Ovary (tissue), 10 donors: ENCODE measurements at places on chromosomes 5 and 9. TPM values are rescaled to one million over a fixed set of nuclear protein-coding genes. Genes with fewer than 3 reads are reported as not detected.

The FRMD3 gene
- 2.6 TPM for total RNA-seq

The ADGRD2 gene
- not detected for total RNA-seq

The HRH2 gene
- total RNA-seq, result 0.83 TPM

The LOX gene
- total RNA-seq, result 6.9 TPM

The COL27A1 gene
- total RNA-seq, result 19.8 TPM

The FGF18 gene
- total RNA-seq, result 0.79 TPM

The CNTLN gene
- total RNA-seq, result 18.1 TPM

The CDH9 gene
- total RNA-seq, result not detected

The TAF1L gene
- not detected for total RNA-seq

The RXRA gene
- total RNA-seq, result 76.7 TPM

The POU5F2 gene
- 0.83 TPM for total RNA-seq

The KIF20A gene
- 0.10 TPM for total RNA-seq

The WNT8A gene
- total RNA-seq, result not detected

The ECM2 gene
- total RNA-seq, result 80.2 TPM

GRCh38 chr9:72039532-72039931 lies 20.9 kb downstream of the C9orf57 start:
- DNase-seq, result no peak

DNA sequence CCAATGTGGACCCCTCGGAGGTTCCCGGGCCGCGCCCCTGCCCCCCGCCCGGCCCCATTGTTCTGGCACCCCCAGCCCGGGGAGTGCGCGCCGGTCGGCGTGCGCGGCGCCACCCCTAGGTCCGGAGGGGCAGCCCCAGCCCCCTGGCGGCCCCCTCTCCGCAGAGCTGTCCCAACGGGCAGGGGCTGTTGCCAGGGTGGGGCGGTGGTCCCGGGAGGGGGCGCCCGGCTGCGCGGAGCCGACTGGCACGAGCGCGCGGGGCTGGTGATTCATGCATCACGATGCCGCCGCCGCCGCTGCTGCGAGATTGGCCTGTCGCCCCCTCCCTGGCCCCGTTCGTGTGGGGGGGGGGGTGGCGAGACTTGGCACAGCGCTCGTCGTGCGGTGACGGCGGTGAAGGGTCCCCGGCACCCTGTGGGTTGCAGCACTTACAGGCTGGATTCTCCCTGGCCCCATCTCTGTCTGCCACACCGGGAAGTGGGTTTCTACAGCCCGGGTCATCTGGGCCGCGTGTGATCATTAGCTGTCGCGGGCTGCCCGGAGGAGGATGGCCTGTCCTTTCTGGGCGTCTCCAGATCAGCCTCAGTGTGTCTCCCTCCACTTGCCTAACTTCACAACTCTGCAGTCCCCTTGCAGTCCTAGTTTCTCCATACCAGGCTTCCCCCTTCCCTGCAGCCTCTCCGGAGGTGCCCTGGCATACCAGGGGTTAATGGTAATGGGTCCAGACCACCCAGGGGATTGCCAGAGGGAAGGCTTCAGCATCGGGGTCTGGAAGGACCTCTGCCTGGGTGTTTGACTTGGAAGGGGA lies 858 bp downstream of the NCS1 start:
- peak; percentile 64 for DNase-seq

DNA sequence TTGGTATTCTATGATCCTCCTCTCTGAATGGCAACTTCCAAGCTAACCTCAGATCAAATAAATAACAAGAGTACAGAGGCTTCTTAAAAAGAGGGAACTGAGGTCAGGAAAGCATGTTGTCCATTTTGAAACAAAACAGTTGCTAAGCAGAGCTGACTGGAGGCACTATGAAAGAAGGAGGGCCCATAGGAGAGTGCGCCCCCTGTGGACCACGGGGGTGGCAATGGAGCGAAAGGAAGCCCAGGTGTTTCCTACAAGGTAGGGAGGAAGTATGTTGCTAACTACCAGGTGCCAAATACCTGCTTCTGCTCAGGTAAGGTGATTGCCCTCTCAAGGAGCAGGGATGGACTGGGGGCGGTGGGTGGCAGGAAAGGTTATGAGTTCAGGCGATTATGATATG lies 101.8 kb upstream of the MAST4 start:
- DNase-seq, result no peak

- peak; percentile 73 for DNase-seq
Observed at GRCh38 chr5:172769616-172770373, 1.2 kb downstream of the DUSP1 start.

DNA sequence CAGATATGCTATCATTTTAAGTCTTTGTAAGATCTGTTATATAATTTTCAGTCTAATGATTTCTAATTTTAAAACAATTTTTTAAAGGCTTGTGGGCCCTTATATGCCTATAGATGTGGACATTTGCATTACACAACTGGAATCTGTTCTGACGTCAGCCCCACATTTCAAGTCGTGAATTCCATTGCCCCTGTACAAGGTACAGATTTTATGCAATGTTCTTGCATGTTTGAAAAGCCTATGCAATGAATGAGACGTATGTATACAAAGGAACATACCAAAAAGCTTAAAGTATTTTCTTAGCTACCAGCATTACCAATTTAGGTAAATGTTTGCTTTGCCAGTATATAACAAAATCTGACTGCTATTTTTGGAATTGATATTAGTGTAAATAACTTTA lies 77.2 kb downstream of the ITGA1 start:
- no peak for DNase-seq

DNA sequence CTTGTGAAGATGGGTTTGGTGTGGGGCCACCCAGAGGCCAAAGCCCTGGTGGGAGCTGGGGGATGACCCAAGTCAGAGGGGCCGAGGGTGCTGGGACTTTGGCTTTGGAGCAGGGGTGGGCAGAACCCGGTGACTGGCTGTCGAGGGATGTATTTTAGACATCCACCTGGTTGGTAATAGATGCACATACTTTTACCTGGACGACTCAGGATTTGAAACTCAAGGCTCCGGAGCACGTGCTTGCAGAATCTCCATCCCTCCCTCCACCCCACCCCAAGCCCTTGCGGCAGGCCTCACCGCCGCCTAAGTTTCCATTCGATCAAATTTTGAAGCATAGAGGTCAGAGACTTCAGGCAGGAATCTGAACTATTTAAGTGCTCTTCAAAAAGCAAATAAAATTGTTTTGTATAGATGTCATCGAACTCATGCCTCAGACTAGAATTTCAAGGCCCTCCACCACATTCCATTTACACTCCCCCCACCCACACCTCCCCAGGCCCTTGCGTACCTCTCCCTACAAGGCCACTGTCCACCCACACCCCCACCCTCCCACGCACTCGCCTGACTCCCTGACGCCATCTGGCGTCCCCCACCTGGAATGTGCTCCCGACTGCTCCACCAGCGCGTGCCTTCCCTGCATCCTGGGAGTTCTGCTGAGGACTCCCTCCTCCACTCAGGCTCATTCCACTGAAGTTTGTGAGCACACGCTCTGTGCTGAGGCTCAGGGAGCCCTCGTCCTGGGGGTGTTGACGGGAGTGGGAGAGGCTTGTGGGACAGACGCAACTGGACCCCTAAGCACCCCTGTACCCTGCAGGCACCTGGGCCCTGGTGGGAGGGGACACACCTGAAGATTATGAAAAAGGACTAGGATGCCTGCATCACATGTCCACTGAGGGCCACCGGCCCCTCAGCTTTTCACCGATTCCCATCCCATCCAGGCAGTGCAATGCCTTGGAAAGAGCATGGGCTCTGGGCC lies 56.4 kb upstream of the RPL26L1 start:
- peak; percentile 93 for DNase-seq

GRCh38 chr5:79785983-79786382 lies 96.3 kb downstream of the CMYA5 start:
- no peak for DNase-seq

DNA sequence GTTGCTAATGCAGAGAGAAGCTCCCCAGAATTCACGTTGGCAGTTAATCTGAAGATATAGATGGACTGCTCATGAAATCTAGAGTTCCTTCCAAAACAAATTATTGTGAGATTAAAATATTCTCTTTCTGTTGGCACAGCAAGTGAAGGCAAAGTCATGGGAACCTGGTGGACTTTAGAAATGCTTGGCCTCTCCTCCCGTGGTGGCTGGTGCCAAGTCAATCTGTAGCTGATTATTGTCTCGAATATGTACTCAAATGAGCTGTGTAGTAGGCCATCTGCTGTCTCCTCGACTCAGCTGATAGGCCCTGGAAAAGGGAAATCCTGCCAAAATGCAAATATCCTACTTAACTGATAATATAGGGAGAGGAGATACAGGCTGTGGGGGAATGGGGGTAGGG lies 69.3 kb downstream of the DAPK1 start:
- no peak for DNase-seq

GRCh38 chr9:38154501-38155421 lies 85.7 kb upstream of the SHB start:
- no peak for DNase-seq

GRCh38 chr9:113307396-113307975 lies 4.3 kb upstream of the RNF183 start:
- DNase-seq, result no peak

GRCh38 chr5:40669606-40670390 lies 9.9 kb upstream of the PTGER4 start:
- DNase-seq, result no peak

DNA sequence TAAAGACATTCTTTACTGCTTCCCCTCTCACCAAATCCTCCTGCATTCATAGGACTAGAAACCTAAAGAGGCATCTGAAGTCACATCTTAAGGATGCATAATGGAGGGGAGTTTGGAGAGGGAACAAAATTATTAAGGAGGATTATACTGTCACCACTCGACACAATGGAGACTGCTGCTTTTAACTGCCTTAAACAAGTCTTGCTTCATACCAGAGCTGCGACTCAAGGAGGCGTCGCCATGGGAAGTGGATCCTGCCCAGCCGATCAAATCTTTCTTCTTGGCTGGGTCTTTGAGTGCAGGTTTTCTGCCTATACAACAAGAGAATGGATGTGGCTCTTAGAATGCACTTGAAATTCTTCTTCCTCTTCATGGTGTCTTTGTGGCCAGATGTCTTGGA lies 66.7 kb upstream of the FOXE1 start:
- DNase-seq, result no peak

DNA sequence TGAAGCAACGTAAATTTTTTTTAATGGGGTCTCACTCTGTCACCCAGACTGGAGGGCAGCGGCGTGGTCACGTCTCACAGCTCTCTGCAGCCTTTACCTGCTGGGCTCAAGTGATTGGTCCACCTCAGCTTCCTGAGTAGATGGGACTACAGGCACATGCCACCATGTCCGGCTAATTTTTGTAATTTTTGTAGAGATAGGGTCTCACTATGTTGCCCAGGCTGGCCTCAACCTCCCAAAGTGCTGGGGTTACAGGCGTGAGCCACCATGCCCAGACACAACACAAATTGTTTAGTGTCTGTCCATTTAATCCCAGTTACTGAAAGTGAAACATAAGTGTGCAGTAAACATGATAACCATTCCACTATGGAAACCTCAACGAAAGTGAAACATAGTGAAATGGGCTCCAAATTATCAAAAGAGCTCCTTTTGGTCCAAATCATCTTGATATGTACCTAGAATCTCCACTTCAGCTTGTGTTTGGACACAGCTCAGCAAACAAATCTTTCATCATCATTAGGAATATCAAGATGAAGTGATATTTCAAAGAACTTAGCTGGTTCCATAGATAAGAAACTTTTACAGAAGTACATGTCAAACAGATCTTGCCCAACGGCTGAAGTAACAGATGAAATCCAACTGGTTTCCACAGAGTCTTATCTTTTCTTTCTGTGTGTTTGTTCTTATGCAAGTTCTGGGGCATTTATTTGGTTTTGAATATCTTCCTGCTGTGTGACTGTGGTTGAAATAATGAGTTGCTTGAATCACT lies 41.2 kb upstream of the PLPP1 start:
- no peak for DNase-seq

- no peak for DNase-seq
Observed at GRCh38 chr5:80569961-80570786, at the start of gene ANKRD34B. TSS of gene ANKRD34B (minus strand) at chr5:80570280. CDS start at chr5:80560019, 10,261 bp downstream.

- no peak for DNase-seq
Observed at GRCh38 chr5:62208218-62208852, 97.7 kb upstream of the KIF2A start.

GRCh38 chr9:99057665-99058625 lies 47.0 kb upstream of the TGFBR1 start:
- DNase-seq, result no peak

- DNase-seq, result no peak
Observed at GRCh38 chr5:95113489-95113888, 171.4 kb downstream of the MCTP1 start.

- no peak for DNase-seq
Observed at GRCh38 chr9:94665613-94666012, 26.3 kb upstream of the FBP1 start.

DNA sequence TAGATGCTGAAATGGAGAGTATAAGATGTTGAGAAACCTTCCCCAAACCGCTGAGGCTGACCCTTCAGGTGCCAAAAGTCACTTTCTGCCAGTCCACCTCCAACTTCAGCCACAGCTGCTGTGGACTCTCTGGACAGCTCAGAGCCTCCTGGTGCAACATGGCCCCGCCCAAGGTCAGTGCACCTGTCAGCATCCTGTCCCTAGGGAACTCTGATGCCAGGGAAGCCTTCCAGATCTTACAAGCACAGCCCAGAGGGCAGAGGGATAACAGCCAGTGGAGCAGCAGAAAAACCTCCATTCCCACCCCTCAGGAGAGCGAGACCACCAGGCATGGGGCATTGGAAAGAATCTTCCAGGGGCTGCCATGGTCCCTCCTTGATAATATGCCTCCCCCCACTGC lies 10.5 kb upstream of the PTGES2 start:
- DNase-seq, result no peak

DNA sequence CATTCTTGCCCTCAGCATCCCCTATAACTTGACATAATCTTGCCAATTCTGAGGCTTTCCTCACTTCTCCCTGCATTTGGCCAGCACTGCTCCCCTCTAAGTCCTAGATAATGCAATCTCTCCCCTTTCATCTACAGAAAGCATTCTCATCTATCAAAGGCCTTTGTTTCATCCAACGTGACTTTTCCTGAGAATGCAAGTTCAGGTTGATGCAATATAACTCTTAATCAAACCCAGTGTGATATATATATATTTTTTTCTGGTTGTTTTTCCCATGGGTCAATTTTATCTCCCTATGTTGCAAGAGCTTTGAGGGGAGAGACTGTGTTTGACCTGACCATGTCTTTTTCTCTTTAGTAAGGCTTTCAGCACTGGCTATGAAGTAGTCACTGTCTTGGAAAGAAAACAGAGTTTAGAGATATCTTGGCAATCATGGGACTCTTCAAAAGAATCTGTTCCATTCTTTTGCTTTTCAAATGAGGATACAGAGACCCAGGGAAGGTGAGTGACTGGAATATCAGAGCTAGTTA lies 268.6 kb downstream of the TRPM3 start:
- no peak for DNase-seq

GRCh38 chr9:27196383-27196782 lies 87.4 kb downstream of the TEK start:
- no peak for DNase-seq

GRCh38 chr5:108747774-108748400 lies at the start of gene FER:
TSS of gene FER (plus strand) at chr5:108747897. CDS start at chr5:108798183, 50,286 bp downstream.
- no peak for DNase-seq

GRCh38 chr9:135811801-135812200 lies 95.5 kb downstream of the CAMSAP1 start:
- DNase-seq, result no peak
